ENCODE measurements at places on chromosomes 4 and X.

GRCh38 chrX:128728943-128729342, 676.7 kb upstream of the ACTRT1 start:
- DNase-seq, result peak; percentile 34

DNA sequence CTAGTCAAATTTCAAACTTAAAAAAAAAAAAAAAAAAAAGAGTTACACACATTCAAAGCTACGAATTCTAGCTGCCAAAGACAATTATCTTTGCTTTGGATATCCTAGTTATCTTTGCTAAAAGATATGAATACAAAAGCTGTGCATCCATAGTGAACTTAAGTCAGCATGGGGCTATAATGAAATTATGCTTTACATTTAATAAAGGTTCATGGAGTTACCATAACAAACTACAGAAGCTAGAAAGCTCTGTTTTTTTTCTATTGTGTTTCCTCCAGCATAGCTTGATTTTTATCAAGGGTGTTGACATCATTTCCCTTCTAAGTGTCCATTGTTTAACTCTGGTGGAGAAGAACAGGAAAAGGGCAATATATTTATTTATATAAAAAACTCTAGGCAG, 234.1 kb downstream of the ANKRD50 start:
- no peak for DNase-seq

DNA sequence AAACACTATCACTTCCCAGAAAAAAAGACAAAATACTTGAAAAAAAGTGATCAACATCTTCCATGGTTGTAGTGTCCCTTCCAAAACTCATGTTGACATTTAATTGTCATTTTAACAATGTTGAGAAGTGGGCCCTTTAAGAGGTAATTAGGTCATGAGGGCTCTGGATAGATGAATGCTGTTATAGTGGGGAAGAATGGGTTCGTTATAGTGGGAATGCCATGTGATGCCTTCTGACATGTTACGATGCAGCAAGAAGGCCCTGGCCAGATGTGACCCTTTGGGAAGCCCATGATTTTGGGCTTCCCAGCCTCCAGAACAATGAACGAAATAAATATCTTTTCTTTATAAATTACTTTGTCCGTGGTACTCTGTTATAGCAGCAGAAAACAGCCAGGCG, 4.0 kb upstream of the SLC10A6 start:
- no peak for DNase-seq

DNA sequence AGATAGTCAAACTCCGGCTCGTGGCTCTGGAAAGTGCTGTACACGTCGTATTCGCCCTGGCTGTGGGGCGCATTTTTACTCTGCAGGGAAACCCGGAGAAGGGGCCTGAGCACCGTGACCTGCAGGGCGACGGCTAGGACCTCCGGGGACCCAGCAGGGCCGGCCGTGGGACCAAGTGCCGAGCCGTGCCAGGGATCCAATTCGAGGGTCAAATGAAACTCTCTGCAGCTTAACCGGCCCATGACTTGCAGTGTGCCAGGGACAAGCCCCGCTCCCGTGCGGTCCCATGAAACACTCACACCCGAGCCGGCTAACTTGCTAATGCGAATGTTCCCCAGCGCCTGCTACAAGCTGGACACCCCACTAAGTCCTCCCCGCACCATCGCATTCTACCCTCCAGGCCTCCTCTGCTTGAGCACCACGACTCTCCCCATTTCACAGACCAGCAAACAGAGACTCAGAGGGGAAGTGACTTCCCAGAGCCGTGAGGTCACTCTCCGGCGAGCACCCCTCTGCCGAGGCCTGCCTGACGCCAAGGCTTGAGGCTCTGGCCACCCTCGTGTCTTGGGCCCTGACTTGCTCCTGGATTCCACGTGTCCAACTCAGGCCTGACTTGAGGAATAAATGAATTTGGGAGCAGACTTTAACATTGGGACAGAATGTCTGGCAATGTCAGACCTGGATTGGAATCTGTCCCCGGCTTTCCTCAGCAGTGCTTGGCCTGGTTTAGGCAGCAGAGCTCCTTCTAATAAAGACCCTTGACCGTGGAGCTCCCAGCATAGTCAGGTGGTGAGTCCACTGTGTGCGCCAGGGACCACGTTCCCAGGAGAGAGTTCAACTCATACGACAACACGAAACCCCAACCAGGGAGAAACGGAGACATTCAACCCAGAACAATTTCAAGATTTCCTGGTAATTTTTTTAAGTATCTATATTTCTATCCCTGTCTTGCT, 93.6 kb downstream of the PPP2R2C start:
- no peak for DNase-seq

DNA sequence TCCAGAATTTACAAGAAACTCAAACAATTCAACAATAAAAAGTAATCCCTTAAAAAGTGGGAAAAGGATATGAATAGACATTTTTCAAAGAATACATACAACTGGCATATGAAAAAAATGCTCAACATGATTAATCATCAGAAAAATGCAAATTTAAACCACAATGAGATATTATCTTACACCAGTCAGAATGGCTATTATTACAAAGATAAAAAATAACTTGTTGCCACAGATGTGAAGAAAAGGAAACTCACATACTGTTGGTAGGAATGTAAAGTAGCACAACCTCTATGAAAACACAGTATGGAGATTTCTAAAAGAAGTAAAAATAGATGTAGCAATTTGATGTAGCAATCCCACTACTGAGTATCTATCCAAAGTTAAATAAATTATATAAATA, 65.1 kb upstream of the DIAPH2 start:
- DNase-seq, result no peak

- DNase-seq, result no peak
These were observed 1.6 kb downstream of the SLC49A3 start for GRCh38 chr4:687048-687970.

GRCh38 chr4:8383451-8384160, 56.9 kb downstream of the ACOX3 start:
- DNase-seq, result no peak

GRCh38 chr4:3484057-3484973, 21.2 kb downstream of the DOK7 start:
- DNase-seq, result no peak

DNA sequence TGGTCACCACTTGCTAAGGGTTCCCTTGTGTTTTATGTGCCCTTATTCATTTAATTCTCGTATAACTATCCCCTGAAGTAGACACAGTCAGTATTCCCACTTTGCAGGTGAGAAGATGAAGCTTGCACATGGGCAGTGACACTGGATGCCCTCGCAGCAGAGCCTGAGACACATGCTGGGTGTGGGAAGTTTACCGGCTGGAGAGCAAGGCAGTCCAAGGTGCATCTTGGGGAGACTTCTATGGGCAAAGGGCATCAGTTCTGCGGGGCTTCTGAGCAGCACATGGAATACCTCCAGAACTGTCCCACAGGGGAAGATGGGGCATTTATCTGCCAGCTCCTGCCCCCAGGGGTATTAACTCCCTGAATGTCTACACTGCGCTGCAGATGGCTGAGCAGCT, 92.2 kb downstream of the SLC2A9 start:
- DNase-seq, result no peak

DNA sequence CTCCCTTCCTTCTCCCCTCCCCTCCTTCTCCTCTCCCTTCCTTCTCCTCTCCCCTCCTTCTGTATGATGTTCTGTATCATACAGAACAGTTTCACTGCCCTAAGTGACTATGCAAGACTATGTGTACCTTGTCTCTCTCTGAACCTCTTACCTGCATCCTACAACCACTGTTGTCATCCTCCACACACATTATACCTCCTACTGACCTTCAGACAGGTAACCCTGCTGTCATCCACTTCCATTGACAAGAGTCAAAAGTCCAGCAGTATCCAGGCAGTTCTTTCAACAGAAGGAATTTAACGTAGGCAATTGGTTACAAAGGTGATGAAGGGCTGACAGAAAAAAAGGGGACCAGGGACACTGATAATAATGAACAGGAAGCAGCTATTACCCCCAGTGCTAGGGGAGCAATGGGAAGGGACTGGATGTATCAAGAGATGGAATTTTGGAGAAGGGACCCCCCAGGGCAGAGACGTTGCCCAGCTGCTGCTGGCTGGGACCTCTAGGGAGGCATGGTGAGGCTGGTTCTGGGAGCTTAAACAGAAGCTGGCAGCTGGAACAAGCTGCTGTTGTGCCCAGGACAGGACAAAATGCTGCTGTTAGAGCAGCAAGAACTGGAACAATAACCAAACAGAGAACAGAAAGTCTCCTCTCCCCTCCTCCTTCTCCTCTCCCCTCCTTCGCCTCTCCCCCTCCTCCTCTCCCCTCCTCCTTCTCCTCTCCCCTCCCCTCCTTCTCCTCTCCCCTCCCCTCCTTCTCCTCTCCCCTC, 84.7 kb downstream of the DCTD start:
- DNase-seq, result no peak

DNA sequence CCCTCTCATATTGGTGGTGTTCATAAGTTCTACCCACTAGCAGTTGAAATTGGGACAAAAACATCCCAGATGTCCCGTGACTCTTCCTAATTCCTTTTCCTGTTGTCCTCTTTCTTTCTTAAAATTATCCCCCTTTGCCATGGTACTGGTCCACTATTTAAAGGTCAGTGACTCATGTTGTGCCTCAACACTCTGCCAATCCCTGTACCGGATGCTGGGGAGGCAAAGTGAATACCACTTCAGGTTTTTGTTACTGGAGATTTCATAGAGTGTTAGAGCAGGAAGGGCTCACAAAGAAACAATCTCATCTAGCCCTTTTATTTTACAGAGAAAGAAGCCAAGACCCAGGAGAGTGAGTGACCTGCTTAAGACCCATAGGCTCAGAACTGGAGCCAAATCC, 24.6 kb downstream of the SEPTIN11 start:
- no peak for DNase-seq

DNA sequence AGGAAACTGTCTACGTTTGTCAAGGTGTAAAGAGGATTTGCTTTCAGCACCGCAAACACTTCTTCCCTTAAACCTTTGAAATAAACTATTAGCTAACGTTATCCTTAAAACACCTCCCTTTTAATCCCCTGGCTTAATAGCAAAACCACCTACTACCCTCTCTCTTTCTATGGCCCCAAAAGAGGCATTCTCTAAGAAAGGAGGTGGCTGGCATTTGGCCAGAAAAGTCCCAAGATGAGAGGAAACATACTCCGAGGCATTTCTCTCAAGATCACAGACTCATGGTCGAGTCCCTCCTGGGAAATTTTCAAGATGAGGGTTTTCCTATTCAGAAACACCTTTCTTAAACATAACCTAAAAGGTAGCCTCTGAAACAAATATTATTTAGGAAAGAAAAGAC, 60.6 kb upstream of the VCX3B start:
- no peak for DNase-seq

DNA sequence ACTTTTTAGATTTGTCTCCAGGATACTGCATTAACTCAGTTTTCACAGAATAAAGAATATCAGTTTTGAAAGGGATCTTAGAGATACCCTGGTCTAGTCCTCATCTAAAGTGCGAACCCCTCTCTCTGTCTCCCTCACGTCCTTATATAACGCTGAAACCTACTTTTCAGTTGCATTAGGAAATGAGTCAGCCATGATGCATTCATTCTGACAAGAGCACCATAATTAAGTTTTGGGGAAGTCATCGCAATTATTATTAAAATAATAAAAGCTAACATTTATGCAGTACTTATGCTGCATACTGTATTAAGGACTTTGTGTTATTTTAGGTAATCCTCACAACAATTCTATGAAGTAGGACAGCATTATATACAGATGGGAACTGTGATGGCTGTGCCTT, 116.1 kb downstream of the REELD1 start:
- DNase-seq, result no peak

GRCh38 chrX:145865082-145865481, 47.5 kb downstream of the SLITRK2 start:
- DNase-seq, result no peak

DNA sequence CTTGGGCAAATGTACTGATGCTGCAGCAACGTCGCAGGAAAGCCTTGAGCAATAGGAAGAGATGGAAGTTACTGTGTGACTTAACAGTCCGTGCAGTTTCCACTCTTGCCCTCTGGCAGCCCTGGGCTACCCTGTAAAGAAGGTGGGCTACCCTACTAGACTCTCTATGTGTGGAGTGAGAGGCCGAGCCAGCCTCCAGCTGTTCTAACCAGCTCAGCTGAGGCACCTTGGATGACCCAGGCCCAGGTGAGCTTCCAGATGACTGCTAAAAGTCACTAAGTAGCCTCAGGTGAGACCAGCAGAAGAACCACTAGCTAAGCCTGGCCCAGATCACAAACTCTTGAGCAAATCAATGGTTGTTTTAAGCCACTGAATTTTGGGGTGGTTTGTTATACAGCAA, 34.9 kb upstream of the PPP2R2C start:
- DNase-seq, result no peak

GRCh38 chrX:36388901-36389300, 469.4 kb downstream of the CFAP47 start:
- no peak for DNase-seq

DNA sequence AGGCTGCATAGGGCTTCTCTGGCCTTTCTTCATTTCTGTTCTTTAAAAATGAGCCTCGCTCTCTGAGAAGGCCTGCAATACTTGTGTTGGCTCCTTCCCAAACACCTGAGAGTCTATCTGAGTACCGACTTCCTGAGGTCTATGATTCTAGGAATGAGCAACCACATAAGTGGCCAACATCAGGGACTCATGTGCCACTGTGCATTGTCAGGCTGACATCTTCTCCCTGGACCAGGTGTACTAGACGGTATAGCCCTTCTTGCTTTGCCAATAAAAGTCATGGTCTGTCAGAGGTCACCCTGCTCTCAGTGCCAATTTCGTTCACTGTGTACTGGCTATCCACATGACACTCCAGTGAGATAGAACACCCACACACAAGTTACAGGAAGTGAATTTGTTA, 67.4 kb upstream of the EPHA5 start:
- no peak for DNase-seq

- DNase-seq, result no peak
These were observed 28.3 kb downstream of the FGFRL1 start for GRCh38 chr4:1039493-1040343.

GRCh38 chrX:103151799-103152198, 58.9 kb upstream of the NXF3 start:
- no peak for DNase-seq

DNA sequence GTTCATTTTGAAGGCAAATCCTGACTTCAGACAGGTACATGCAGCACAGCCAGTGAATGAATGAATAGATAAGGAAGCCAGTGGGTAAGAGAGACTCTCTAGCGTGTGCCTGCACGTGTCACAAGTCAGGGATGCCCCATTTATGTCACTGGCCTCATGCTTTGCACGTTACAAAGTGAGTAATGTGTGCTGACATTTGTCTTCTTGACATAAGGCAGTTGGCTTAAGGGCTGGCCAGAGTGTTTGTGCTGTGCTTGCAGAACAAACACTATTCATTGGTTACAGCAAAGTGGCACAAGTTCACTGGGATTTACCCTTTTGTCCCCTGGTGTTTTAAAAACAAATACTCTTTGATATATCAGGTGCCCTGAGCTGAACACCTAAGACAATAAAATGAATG, 55.9 kb downstream of the CRMP1 start:
- DNase-seq, result no peak

GRCh38 chrX:3679669-3680068, 33.8 kb downstream of the PRKX start:
- DNase-seq, result no peak

GRCh38 chr4:143736861-143737260, 36.4 kb upstream of the FREM3 start:
- DNase-seq, result no peak

GRCh38 chr4:1479454-1479853, 73.2 kb upstream of the NKX1-1 start:
- DNase-seq, result no peak

Measured in NCI-H1105 (cell line).